ENCODE measurements at places on chromosomes 6 and 20.
A peak's percentile ranks its signal among the peaks of the same experiment; 100 is the strongest.

GRCh38 chr6:149112976-149113375 lies 204.5 kb upstream of the TAB2 start:
- DNase-seq: peak; percentile 23

DNA sequence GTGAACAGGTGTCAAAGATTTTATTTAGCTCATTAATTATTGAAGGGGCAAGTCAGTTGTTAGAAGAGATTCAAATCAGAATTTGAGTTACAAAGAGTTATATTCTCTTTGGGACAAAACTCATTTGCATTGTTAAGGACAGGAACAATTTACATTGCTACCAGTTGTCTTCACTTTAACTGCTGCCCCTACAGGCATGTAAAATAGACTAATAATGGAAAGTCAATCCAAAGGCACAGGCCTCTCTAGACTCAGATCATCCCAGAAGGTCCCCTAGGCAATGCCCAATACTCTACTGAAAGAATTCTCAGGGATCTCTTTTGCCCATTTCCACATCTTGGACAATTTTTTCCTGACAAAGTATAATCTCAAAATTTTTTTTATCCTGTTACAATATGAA lies 95.7 kb downstream of the SCP2D1 start:
- DNase-seq: no peak

DNA sequence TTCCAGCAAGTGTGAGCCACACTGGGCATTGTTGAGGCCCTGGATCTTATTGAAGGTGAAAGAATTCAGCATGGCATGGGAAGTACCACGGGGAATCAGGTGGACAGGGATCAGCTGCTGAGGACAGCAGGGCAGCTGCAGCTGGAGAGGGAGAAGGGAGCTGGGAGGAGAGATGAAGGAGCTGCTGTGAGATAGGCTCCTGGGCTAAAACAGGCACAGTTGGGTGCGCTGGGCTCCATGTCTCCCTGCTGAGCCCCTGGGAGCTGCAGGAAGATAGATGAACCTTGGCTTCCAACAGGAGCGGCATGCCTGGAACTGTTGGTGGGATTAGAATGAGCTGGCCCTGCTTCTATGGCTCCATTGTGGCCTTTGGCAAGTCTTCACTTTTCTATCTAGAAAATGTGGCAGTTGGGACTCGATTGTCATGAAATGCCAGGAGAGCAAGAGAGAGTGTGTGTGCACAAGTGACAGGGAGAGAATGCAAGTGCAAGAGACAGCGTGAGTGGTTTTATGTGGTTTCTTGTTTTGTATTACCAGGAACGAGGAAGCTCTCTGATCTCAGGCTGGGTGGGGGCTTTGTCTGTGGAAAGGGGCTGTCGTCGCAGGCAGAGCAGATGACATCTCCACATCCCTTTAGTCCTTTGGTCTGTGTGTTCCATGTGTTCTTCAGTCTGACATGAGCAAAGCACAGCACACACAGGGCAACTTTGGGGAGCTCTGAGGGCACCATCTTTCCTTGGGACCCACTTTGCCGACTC lies 20.4 kb downstream of the SNPH start:
- no peak for DNase-seq

DNA sequence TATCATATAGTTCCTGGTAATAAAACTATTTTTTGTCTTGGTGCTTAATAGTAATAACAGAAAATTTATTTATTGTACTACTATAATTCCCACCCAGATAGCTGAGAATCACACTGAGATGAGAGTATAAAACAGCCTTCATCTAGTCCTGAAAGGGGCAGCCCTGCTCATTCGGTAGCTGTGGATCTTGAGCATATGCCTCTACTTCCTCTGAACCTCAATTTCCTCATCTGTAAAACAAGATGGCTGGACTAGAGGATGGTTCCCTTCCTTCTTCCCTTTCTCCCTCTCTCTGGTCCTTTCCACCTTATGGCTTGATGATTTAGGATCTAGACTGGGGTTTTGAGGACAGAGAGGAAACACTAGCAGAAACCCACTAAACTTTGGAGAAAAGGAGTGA lies 15.0 kb downstream of the FKBP5 start:
- no peak for DNase-seq

DNA sequence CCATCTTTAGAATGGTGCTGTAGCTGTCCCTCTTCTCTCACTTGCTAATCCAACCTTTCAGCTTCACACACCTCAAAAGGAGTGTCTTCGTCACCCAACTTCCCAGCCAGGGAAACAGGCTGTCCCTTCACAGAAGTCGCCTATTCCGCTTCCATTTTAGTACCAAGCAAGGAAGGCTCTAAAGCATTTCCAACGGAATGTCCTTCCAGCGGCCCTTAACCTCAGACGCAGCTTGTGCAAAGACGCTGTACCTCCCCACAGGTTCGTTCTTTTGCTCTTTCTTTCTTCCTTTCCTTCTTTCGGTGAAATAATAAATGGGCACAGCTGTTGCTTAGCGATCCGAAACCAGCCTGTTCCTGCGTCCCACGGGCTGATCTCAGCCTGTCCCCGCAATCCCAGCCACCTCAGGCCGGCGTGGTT lies 1.5 kb downstream of the PTPRT start:
- DNase-seq: no peak

DNA sequence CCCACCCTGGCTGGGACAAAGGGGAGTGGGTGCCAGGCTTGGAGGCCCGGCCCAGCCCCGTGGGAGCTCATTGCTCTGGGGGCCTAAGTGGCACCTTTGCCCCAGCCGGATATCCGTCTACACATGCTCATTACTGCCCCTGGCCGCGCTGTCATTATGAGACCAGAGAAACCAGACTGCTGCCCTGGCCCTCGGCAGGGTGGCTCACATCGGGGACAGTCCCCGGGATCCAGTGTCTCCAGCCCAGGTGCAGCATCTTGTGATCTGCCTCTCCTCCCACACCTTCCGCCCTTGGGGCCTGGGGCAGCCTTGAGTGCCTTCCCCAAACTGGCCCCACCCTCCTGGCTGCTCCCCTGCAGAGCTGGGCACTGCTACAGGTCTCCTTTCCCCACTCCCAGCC lies 4.9 kb downstream of the SRMS start:
- DNase-seq: peak; percentile 28

DNA sequence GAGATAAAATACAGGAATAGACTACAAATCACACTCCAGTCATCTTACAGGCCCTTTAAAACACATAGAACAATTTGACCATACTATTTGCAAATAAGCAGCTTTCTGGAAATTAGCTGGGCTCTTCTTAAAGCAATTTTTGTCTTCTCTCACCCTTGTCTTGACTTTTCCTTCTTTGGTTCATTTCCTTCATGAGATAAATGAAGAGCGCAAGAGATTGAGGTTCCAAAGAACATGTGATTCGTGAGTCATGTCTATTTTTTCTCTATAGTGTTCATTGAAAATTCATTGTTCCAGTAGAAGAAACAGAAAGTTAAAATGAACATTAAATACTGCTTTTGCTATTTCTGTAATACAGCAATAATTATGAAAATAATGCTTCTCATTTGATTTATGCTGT lies 33.9 kb downstream of the PRDM1 start:
- no peak for DNase-seq

DNA sequence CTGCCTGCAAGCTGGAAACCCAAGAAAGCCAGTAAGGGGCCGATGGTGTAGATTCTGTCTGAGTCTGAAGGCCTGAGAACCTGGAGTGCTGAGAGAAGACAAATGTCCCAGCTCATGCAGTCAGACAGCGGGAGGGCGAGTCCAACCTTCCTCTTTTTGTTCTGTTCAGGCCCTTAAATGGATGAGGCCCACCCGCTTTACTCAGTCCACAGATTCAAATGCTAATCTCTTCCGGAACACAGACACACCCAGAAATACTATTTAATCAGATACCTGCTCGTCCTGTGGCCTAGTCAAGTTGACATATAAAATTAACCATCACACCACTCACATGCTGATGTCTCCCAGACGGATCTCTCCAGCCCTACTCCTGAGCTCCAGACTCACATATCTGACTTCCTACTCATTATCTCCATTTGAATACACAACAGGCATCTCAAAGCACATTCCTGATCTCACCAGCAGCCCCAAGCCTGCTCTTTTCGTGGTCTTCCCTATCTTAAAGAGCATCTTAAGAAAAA lies 26.7 kb upstream of the SRC start:
- DNase-seq: no peak

- no peak for DNase-seq
These were observed 56.8 kb downstream of the KCNS1 start for GRCh38 chr20:45044084-45044573.

GRCh38 chr6:158009935-158010585 lies 28.4 kb downstream of the SYNJ2 start:
- no peak for DNase-seq

DNA sequence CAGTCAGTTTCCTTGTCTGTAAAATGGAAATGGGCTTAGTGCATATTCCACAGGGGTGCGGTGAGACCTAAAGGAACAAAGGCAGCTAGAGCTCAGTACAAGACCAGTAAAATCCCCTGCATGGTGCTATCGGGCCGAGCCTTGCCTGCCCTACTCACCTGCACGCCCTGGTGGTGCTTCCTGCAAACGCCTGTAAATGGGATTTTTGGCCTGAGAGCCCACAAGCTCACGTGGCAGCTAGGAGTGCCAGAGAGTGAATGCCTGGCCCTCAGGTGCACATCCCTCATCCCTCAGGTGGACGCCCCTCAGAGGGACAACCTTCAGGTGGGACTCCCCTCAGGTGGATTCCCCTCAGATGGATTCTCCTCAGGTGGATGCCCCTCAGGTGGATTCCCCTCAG lies 48.0 kb upstream of the VSX1 start:
- DNase-seq: no peak

DNA sequence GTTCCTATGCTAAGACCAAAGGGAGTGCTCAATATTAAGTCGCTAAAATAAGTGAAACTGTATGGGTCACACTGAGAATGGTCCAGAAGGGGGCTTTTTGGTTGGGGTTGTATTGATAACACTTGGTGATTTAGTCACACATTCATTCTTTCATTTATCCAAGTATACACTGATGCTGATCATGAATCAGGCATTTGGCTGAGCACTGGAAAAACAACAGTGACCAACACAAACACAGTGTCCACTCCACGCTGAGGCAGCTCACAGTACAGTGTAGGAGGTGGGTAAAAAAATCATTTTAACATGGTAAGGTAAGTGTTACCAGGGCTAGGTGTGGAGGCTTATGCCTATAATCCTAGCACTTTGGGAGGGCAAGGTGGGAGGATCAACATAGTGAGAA lies 9.2 kb upstream of the FAM83C start:
- no peak for DNase-seq

DNA sequence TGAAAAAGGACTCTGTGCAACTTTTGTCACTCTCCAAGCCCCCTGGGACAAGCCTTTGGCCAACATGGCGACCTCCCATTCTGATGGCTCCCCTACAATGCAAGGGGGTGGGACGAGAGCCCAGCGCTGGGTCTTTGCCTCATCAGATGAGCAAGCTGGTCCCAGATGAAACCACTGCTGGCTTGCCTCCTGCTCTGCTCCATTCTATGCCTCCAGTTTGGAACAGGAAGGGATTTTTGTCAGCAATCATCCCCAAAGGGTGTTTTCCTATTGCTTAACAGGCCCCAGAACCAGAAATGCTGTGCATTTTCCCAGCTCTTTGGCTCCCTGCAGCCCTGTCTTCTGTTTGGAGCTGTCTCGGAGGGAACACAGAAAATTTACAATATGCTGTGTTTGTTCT lies 412.7 kb downstream of the MAFB start:
- no peak for DNase-seq

DNA sequence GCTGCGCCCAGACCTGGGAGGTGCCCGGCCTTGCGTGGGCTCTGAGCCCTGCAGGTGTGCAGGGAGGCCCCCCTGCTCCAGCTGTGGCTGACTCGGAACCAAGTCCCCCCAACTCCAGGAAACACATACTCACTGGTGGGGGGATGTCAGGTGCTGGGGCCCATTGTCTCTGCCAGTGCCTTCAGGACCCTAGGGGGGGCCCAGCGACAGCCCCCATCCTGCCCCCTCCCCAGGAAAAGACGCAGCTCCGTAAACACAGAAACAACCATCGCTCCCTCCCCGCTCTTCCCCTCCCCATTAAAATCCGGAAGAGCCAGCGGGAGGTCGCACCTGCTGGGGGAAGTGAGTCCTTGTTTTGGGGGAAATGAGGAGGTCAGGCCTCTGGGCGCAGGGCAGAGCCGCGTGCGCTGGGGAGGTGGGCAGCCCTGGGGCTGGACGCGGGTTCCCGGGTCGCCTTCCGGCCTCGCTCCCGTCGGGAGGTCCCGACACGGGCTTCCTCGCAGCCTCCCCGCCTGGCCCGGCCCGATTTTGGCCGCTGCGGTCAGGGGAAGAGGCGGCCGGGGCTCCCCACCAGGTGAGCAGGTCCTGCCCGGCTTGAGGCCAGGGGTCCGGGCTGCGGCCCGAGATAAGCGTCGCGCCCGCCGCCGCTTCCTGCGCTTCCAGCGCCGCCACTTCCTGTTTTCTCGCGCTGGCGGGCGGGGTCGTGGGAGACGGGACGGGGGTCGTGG lies 6.2 kb downstream of the C20orf204 start:
- no peak for DNase-seq

DNA sequence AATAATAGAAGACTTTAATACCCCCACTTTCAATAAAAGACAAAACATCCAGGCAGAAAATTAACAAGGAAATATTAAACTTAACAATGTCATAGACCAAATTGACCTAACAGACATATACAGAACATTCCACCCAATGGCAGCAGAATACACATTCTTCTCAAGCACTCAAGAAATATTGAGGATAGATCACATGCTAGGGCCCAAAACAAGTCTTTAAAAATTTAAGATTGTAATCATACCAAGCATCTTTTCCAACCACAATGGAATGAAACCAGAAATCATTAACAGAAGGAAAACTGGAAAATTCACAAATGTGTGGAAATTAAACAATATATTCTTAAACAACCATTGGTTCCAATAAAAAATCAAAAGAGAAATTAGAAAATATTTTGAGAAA lies 161.0 kb downstream of the COL12A1 start:
- no peak for DNase-seq

- DNase-seq: no peak
These were observed 559.6 kb downstream of the RFPL4B start for GRCh38 chr6:112906726-112907125.

DNA sequence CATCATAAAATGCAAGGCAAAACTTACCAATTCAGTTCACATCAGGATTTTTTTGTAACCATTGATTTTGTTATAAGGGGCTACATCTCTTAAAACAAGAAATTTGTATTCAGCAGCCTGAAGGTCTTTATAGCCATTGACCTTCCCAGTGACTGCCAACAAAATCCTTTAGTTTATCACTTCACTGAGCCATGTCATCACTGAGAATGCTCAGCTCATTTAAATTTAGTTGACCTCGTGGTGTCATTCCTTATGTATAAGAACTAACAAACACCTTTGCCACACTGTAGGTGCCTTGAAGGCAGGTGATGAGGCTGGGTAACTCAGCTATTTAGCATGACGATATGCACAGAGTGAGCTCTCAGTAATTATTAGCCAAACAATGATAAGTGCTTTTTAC lies 77.7 kb downstream of the GRM1 start:
- DNase-seq: no peak
